ENCODE measurements at places on chromosomes 4 and X.

DNA sequence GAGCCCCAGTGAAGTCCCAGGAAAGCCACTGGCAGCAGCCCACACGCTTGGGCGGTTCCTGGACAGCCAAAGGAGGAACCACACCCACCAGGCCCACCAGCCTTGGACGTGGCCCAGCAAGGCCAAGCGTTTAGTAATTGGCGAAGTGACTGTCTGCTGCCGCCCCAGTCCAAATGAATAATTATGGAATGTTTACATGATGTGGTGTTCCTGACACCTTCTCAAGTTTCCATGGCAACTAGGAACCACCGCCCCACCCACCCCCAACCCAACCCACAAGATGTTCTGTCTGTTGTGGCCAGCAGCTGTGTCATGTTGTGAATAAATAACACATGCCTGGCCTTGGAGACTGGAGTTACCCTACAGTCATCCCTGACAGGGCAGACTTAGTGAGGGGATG lies 22.3 kb downstream of the APLN start:
- no peak overlapping the region for H3K4me3 ChIP-seq
- no peak for DNase-seq
- H3K27me3 ChIP-seq, result no peaks in the 10 kb centered on the region
- H3K27ac ChIP-seq, result no peak overlapping the region

GRCh38 chrX:64191281-64192010 lies 14.1 kb downstream of the AMER1 start:
- no peak overlapping the region for H3K4me3 ChIP-seq
- H3K36me3 ChIP-seq, result peaks cover 24% of the 10 kb centered on the region
- no peaks in the 10 kb centered on the region for H3K27me3 ChIP-seq
- no peaks in the 10 kb centered on the region for H3K4me1 ChIP-seq

DNA sequence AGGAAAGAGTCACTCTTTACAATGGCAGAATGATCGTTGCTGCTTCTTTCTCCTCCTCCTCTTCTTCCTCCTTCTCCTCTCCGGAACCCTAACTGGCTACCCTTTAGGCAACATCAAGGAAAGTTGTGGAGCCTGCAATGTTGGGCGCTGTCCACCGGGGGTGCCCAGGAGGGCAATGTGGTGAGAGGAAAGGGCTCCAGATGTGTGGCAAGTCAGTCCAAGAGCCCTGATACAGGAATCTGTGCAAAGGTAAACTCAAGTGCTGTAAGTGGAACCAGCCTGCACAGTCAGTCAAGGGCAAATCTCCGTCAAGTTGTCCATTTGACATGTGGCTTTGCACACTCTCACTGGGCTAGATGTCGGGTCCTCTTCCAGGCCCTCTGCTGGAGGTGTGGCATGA lies 2.8 kb downstream of the RTL5 start:
- peak; percentile 51 for DNase-seq
- no peak overlapping the region for H3K27ac ChIP-seq
- H3K36me3 ChIP-seq, result no peaks in the 10 kb centered on the region
- peaks cover 26% of the 10 kb centered on the region for H3K27me3 ChIP-seq
- H3K4me3 ChIP-seq, result no peak overlapping the region

DNA sequence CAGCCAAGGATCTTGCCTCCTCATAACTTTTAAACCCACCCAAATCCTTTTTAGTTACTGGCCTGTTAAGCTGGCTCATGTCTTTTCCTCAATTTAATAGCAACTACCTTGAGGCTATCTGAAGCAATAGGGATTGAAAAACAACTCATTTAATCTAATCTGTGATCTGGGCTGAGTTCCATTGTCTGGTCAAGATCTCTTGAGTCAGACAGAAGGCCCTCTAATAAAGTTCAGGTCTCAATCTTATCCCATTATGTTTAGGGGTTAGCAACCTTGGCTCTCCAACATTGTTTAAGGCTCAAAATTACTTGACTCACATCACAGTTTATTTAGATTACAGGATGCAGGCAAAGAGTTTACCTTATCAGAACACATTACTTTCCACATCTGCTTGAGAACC lies 436.1 kb downstream of the ANKRD50 start:
- H3K36me3 ChIP-seq, result no peaks in the 10 kb centered on the region
- no peaks in the 10 kb centered on the region for H3K4me1 ChIP-seq
- DNase-seq, result no peak
- H3K27ac ChIP-seq, result no peak overlapping the region

DNA sequence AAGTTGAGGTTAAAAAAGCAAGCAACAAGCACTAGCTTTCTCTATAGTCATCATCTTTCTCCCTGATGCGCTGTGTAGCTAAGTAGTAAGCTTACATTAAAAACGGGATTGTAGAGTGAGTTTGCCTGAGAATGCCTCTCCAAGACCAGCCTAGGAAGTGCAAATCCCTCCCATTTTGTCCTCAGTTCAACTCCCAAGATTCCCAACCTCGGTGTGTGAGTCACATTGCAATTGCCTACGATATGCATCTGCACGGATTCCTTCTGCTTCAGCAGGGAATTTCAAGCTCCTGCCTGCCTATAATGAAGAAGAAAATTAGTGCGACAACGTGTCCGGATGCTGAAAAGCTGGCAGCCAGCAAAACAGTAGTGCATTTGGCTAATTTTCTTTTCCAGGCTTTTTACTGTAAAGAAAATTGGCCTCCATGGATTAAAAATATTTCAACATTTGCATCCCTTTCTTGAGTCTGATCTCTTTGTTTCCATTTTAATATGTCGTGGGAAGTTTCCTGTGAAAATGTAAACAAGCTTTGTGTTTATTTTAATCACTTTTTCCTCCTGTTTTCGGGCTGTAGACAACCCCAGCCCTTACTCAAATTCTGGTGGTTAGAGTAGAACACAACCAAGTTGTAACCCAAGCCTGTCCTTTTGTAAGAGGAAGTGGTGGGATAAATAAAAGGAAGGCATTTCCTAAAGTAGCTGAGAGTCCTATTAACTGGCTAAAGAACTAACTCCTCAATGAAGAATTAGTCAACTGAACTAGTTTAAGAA lies 58.4 kb upstream of the TET2 start:
- peaks cover 16% of the 10 kb centered on the region for H3K27me3 ChIP-seq
- H3K4me1 ChIP-seq, result no peaks in the 10 kb centered on the region
- no peak overlapping the region for H3K4me3 ChIP-seq
- H3K36me3 ChIP-seq, result no peaks in the 10 kb centered on the region
- DNase-seq, result no peak

DNA sequence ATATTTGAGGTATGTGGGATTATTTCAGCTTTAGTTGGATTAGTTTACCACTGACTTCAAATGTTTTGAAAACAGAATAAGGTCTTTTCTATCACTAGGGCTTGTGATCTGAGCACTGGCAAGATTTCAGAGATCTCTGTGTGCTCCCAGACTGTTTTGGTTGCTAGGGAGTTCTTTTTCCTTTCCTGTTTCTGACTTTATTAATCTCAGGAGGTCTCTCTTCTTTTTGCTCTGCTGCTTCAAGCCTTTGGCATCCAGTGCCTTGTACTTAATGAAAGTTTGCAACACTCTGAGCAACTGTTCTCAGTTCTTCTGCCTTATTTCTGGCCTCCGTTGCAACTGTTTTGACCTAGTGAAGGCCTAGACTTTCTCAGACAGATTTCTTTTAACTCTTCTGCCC lies 32.1 kb upstream of the PAQR3 start:
- no peak overlapping the region for H3K27ac ChIP-seq
- no peak overlapping the region for H3K4me3 ChIP-seq
- no peaks in the 10 kb centered on the region for H3K36me3 ChIP-seq
- H3K27me3 ChIP-seq, result no peaks in the 10 kb centered on the region

DNA sequence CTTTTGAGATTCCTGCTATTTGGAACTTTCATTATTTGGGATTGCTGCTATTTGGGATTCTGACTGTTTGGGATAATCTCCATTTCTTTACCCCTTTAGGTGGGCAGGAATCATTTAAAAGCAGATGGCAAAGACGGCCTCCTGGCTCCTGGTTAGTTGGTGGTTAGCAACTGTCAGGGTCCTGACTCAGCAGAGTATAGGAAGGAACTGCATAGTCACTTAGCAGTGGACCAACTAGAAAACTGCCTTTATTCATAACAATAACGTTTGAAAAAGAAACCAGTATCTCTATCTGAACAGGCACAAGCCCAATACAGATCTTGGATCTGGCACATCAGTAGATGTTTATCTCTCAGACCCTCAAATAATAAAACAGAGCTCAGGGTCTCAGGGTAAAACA lies 469.7 kb upstream of the FGF16 start:
- H3K27ac ChIP-seq, result no peak overlapping the region
- no peaks in the 10 kb centered on the region for H3K4me1 ChIP-seq
- H3K27me3 ChIP-seq, result peaks cover 2% of the 10 kb centered on the region
- H3K4me3 ChIP-seq, result no peak overlapping the region
- no peaks in the 10 kb centered on the region for H3K36me3 ChIP-seq

DNA sequence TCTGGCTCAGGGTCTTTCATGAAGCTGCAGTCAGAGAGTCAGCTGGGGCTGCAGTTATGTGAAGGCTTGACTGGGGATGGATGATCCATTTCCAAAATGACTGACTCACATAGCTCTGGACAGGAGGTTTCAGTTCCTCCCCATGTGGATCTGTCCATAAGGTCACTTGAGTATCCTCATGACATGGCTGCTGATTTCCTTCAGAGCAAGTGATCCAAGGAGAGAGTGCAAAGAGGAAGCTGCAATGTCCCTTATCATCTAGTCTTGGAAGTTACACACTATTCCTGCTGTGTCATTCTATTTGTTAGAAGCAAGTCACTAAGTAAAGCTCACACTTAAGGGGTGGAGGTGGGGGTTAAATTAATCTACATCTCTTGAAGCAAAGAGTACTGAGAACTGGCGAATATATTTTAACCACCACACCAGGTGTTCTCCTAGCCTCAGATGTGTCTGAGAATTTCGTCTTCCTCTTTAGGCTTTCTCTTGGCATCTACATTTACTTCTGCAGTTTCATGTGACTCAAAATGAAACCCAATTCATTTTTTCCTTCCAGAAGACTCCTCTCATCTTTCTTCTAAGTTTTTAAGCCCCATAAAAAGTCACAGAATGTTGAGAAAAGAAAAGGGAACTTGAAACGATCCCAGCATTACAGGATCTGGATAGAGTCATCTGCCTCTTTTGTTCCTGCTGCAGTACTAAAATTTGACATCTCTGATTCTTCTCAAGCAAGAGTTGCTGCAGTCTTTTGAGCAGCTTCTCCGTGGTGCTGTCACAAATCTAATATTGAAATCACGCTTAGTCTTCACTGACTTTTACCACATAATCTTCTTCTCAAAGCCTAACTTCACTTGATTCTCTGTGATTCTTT lies 3.8 kb upstream of the GRPR start:
- peaks cover 22% of the 10 kb centered on the region for H3K4me1 ChIP-seq
- no peak overlapping the region for H3K27ac ChIP-seq
- H3K27me3 ChIP-seq, result peaks cover 8% of the 10 kb centered on the region

DNA sequence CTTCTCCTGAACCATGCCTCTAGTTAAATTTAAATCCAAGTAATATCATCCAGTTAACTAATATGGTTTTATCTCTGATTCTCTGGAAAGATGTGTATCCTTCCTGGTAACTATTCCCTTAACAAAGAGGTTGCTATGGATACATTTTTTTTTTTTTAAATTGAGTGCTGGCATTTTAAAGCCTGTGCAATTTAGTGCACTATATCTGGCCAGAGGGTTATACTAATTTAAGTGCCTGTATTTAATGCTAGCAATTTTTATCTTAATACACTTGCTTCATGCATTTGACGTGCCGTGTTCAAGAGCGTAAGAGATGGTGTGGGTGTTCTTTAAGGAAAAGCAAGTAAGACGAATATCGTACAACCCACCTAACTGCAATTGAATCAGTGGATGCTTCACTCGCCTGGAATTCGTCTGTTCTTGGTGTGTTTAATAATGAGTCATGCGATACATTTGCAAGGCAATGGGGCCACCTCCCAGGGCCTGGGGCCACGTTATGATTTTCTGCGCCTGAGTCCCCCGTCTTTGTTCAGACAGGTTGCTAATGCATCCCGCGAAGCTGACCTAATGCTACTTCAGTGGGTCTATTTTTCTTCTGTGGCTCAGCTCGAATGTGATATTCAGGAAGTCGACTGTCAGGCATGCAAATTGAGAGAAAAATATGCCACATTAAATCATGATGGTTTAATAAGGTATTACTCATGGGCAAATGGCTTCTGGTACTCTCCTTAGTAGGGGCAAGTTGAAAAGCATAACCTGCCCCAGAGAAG lies 14.2 kb upstream of the MID1 start:
- H3K4me3 ChIP-seq, result no peak overlapping the region
- no peaks in the 10 kb centered on the region for H3K27me3 ChIP-seq

GRCh38 chr4:110849461-110849860 lies 226.6 kb upstream of the PITX2 start:
- no peaks in the 10 kb centered on the region for H3K36me3 ChIP-seq
- no peak overlapping the region for H3K4me3 ChIP-seq
- no peak overlapping the region for H3K27ac ChIP-seq
- no peaks in the 10 kb centered on the region for H3K27me3 ChIP-seq
- no peaks in the 10 kb centered on the region for H3K4me1 ChIP-seq
- no peak for DNase-seq

DNA sequence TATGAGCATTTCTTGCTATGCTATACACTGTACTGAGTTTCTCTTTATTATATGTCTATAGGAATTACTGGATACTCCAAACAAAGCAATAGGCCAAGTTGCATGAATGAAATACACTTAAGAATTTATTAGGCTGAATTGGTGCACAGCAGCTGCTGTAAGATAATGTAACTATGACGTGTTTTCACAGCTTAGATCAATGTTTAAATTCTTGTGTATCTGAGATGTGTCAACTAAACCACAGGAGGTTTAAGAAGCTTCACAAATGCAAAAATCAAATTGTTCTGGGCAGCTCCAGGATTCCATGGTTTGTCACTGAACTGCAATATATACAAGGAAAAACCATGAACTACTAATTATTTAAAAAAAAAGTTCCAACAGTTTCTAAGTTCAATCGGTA lies 156.7 kb downstream of the MAPK10 start:
- H3K27me3 ChIP-seq, result no peaks in the 10 kb centered on the region
- H3K27ac ChIP-seq, result no peak overlapping the region
- H3K4me3 ChIP-seq, result no peak overlapping the region
- H3K36me3 ChIP-seq, result no peaks in the 10 kb centered on the region
- no peaks in the 10 kb centered on the region for H3K4me1 ChIP-seq

DNA sequence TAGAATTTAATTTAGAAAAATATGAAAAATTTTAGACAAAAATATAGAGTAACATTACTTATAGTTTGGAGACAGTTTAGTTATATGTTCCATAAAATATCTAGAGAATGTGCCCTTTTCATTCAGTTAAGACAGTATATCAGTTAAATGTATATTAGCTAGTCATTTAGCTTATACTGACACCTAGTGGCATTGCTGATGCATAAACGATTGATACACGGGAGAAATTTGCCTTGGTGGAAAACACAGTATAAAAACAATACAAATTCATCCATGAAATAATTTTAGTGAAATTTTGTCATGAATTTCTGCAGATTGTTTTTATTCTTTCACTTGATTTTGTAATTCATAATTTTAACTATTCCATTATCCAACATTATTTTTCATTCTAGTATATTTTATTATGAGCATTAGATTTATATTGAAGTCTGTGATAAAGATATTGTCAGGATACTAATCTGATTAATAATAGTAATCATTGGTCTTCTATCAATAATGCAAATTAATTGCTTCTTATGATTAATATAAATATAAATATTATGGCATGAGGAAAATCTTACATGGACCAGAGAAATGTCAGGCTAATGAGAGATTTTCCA lies 219.0 kb downstream of the TLL1 start:
- no peak overlapping the region for H3K27ac ChIP-seq
- H3K4me3 ChIP-seq, result no peak overlapping the region
- no peak for DNase-seq
- no peaks in the 10 kb centered on the region for H3K36me3 ChIP-seq
- H3K27me3 ChIP-seq, result no peaks in the 10 kb centered on the region

Measured in activated CD4-positive, alpha-beta T cell treated with anti-CD3 and anti-CD28 coated beads for 36 hours (primary cell).